ENCODE measurements at places on chromosomes 5 and 9.

- DNase-seq, result no peak
Measured at GRCh38 chr9:79565245-79565644, 6.5 kb upstream of the TLE4 start.

- no peak for DNase-seq
Measured at GRCh38 chr5:139588962-139589361, 27.8 kb downstream of the UBE2D2 start.

DNA sequence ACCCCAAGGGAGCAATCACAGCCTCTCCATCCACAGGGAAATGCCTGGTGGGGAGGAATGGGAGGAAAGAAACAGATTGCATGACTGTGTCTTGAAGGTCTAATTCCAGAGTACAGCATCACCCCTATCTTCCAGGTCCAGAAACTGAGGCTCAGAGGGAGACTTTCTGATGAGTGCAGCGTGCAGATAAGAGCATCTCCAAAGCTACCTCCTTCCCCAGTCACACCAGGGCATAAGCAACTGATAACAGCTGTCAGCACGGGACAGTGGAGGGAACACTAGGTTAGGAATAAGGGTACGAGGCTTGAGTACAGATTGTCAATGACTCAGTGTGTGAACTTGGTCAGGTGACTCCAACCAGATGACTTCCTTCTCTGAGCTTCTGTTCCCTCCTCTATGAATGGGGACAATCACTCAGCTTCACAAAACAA lies 126.9 kb downstream of the KCNIP1 start:
- no peak for DNase-seq

DNA sequence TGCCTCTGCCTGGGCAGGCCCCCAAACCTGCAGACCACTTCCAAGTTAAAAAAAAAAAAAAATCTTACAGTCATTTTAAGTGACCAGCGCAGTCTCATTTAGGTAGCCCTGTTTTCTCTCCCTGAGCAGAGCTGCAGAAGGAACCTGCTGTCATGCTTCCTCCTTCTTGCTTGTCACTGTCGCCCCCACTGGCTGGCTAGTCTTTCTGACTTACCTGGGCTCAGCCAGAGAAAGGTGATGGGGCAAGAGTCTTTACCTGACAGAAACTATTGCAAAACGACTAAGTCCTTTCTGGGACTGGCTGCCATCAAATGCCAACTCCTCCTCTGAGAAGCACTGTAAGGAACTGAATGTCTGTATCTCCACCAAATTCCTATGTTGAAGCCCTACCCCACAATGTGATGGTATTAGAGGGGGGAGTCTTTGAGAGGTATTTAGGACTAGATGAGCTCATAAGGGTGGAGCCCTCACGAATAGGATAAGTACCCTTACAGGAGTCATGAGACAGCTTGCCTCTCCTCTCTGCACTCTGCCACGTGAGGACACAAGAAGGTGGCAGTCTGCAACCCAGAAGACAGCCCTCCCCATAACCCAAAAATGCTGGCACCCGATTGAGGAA lies 58.4 kb upstream of the SHC3 start:
- no peak for DNase-seq

GRCh38 chr5:31898036-31898632 lies 259.2 kb downstream of the PDZD2 start:
- no peak for DNase-seq
